ENCODE measurements at places on chromosomes 16 and 17.

GRCh38 chr17:72137161-72137560 is 16.3 kb downstream of the SOX9 start:
- DNase-seq, result no peak

GRCh38 chr16:81498351-81498750 is 53.7 kb downstream of the CMIP start:
- DNase-seq, result no peak

- no peak for DNase-seq
Measured at GRCh38 chr17:75691801-75692626, 24.9 kb downstream of the SAP30BP start.

DNA sequence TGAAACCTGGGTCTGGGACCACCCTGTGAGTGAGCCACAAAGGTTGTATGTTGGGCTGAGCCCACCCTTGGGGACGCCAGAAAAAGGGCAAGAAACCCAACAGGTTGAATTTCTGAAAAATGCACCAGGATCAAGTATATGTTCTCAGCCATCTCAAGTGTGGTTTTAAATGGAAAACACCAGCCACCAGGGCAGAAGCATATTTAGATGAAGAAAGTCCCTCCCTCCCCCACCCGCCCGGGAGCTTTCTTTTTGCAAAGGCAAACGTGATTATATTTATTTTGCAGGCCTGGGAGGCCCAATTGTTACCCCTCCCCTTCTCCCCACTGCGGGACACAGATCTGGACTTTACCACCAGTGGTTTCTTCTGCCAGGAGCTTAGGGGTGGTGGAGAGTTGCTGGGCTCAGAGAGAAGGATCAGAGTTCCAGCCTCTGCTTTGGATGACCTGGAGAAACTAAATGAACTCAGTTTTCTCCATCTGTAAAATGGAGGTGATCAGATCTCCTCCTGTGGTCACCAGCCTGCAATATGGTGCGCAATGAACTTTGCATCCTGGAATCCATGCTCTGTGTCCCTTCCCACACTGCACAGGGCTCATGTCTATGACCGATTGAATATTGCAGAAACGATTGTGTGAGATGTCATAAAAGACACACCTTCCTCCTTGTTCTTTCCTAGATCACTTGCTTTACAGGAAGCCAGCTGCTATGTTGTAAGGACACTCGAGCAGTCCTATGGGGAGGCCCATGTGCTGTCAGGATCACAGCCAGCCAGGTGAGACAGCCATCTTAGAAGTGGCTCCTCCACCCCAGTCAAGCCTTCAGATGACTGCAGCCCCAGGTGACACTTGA is 21.0 kb upstream of the NGFR start:
- no peak for DNase-seq

DNA sequence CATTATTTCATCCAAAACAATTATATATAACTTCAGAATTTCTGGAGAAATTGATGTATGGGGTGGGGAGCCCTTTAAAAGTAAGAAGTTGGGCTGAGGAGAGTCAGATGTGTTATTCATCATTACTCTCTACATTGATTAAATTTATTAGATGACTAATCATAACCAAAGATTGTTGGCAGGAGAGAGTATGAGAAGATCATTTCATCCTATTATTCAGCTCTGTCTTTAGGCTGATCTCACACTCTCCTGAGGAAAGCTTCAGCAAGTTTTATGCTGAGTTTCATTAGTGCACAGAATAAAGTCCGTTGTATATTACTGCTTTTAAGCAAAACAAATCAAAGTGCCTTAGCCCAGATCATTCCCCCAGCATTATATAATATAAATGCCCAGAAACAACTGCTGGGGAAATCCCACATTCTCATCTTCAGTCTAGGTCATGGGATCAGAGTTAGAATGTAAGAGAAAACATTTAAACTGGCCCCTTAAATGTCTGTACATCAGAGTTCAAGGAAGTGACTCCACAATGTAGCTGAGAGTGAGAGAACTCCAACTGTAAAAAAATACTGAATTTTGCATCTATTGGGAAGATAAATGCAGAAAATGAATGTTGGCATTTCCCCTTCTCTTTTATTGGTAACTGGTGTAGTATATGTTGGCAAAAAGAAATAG is 130.1 kb upstream of the HLF start:
- no peak for DNase-seq

GRCh38 chr17:61770752-61771533 is 92.4 kb downstream of the BRIP1 start:
- no peak for DNase-seq

GRCh38 chr16:55136356-55137150 is 187.4 kb upstream of the IRX6 start:
- no peak for DNase-seq

DNA sequence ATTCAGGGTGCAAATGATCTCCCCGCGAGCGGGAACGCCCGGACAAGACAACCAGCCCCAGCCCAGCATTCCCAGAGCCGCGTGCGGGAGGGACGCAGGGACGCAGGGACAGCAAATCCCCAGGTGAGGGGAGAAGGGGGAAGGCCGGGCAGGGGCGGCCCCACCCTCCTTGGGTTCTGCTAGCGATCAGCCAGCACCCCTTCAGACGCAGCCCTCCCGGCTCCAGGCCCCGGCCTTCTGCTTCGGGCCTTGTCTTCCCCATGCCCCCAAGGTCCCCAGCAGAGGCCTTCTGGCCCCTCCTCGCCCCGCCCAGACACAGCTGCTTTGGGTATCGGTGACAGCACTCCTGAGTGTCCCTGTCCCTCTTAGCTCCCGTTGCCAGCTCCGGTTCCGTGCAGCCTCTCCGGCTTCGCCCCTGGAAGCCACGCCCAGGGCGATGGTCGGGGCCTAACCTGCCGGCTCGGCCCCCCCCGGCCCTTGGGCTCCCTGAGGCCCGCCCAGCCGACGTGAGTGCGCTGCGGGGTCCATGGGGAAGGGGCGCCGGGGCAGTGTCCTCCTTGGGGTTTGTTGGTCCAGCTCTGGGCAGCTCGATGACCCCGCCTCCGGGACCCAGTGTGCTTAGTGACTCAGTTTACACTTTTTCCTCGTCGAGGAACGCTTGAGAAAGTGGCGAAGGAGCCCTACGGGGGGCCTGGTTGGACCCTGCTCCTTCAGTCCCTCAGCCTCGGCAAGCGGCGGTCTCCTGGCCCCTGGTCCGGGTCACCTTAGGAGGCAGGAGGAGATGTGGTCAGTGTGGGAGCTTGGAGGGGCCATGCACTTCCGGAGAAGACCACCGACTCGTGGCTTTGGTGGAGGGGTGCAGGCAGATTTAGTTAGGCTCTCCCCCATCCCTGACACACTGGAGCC is 50.5 kb upstream of the AMZ2 start:
- DNase-seq, result peak; percentile 78

DNA sequence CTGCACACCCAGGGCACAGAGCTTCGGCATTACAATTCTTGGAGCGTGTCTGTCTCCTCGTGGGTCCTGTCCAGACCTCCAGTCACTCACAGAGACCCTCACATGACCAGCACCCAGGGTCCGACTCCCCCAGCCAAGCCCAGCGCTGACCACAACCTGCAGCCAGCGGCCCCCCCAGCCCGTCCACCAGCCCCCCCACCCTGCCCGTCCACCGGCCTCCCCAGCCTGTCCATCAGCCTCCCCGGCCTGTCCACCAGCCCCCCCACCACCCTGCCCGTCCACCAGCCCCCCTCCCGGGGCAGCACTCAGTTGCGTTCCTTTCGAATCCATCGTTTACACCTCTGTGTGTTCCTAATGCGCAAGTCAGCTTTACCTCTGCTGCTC is 5.8 kb downstream of the SECTM1 start:
- no peak for DNase-seq

DNA sequence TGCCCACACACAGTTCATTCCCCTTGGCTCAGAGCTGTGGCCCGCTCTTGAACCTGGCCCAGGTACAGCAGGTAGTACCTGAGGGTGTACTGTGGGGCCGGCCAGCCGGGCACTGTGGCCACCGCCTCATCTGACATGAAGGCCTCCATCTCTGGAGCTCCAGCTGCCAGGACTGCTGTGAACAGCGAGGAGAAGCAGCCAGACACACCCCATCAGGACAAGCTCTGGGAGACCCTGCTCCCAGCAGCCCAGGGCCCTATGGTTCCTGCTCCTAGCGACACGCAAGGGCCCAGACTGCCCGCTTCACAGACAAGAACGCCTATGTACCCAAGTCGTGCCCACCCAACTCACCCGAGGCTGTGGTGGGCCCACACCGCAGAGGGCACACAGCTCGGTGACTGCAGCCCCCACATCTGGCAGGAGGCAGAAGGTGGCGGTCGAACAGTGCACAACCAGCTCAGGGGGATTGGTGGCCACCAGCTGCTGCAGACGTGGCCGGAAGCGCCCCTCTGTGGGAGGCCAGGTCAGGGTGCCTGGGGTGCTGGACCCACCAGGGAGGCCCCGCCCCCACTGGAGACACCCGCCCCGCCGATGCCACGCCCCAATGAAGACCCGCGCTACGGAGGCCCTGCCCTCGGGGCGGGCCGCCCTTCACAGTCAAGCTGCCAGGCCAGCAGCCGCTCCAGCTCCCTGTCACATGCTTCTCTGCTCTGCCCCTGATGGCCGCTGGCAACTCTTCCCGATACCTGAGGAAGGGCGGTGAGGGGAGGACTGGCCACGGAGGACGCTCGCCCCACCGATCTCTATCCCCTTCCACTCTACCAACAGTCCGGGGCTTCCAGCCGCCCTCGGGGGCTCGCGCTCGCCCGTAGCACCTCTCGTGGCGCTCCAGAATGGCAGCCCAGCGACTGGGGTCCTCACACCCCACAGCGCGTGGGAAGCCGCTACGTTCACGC is 1.1 kb upstream of the STUB1 start:
- DNase-seq, result peak; percentile 87

DNA sequence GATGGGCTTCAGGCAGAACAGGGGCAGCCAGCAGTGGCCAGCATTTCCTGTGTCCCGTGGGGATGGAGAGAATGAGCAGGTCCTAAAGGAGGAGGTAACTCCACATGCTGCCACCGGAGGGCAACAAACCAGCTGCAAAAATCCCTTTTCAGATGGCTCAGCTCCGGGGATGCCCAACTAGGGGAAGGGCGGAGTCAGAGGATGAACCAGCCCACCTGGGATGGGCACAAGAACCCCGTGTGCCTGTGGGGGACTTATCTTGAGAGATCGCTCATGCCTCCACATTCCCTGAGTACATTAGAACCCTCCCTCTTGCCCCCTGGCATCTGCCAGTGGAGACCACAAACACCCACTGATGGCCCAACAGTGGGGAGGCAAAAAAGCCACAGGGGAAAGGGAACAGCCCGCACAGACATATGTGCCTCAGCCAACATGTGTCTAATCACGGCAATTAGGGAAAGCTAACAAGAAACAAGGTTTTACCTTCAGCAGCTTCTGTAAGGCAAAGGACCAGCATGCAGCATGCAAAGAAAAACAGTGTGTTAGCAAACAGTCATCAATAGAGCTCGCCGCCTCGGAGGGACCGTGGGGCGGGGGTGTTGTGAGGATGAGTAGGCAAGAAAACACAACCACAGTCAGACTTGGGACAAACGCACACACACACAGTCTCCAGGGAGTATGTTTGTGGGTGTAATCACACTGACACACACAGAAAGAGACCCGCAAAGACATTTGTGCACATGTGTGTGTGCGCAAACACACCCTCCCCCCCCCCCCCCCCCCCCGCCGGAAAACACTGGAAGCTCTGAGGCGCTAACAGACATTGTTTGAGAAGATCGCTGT is 64.0 kb downstream of the MYO18A start:
- peak; percentile 81 for DNase-seq

- no peak for DNase-seq
Measured at GRCh38 chr17:67485666-67486065, 108.6 kb downstream of the PITPNC1 start.

DNA sequence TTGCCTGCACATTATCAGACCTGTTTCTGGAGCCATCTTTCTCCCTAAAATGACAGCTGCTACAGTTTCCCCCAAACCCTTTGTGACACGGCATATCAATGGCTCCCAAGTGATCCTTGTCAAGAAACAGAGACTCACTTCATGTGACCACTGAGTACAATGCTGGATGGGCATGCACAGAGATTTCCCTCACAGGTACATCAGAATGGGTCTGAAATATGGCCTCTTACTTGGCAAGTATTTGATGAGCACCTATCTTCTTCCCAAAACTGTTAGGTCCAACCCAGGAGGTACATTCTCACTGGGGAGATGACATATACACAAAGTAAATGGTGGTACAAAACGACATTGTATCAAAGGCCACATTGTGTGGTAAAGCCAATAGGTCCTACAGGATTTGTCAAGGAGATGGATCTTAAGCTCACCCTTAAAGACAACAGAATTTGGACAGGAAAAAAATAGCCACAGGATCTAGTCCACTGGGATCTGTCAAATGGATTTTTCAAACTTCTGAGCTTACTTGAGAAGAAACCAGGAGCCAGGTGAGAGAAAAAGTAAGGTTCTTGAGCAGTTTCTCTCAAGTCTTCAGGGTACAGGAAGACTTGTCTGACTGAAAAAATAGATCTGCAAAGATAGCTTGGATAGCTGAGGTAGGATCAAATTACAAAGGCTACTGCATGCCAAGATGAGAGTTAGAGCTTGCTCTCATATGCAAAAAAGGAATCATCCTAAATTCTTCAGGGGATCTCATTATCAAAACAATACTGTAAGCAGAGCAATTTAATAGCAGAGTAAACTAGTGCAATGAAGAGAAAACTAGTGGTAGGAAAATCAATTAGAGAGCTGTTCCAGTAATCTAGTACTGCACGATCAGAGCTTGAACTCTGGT is 28.8 kb downstream of the RNF43 start:
- no peak for DNase-seq

- DNase-seq, result no peak
Measured at GRCh38 chr16:54102888-54103866, 183.4 kb downstream of the IRX3 start.

GRCh38 chr17:56031636-56032035 is 121.6 kb upstream of the ANKFN1 start:
- DNase-seq, result peak; percentile 14

DNA sequence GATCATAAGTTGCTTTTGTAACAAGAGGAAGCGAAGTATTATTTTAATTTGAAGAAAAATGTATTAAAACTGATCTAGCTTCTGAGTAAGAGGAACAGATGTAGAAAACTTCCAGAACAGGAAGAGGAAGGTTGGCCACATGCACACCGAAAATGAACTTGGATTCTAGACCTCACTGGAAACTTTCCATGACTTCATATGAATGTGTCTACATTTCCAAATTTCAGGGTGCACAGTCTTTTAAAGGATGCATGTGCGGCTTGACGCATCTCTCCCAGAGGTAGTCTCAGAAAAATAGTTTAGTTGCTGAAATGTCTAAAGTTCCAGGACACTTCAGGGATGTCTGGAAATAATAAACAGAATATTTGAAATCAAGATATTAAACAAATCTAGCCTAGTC is 275.1 kb upstream of the MYOCD start:
- peak; percentile 4 for DNase-seq
